ENCODE measurements at places on chromosomes 5 and 9. TPM values are rescaled to one million over a fixed set of nuclear protein-coding genes. Genes with fewer than 3 reads are reported as not detected.

The GPR151 gene
- total RNA-seq: not detected

The PCSK1 gene
- total RNA-seq: 0.22 TPM

The AGTPBP1 gene
- total RNA-seq: 7.4 TPM

The IL31RA gene
- total RNA-seq: 2.0 TPM

The NUP214 gene
- 23.9 TPM for total RNA-seq

The ARID3C gene
- 0.18 TPM for total RNA-seq
